ENCODE measurements at places on chromosomes 7 and 10. TPM values are rescaled to one million over a fixed set of nuclear protein-coding genes. Genes with fewer than 3 reads are reported as not detected.

Gene SAMD9L
- 17.4 TPM for total RNA-seq

Gene PDK4
- 167 TPM for total RNA-seq

Gene NPC1L1
- total RNA-seq: not detected

Gene WEE2
- total RNA-seq: not detected

Gene NSUN6
- 104 TPM for total RNA-seq

Gene GRM8
- total RNA-seq: 9.5 TPM

Gene FANK1
- total RNA-seq: 8.4 TPM

Gene NCF1
- 1.1 TPM for total RNA-seq

DNA sequence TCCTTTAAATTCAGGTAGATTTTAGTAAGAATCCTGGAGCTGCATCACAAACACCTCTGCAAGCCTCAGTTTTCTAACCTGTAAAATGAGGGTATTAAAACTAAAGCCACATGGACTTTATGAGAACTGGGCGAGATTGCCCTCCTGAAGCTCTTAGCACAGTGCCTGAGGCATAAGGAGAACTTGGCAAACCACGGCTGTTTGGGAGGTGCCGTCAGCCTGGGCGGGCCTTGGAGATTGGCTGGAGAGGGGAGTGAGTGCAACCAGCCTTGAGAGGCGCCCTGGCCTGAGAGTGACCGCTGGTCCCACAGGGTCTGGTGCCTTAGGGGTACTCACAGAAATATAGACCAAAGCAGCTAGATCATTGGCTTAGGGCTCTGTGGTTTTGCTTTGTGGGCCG lies 5.4 kb upstream of the TNS3 start:
- peak; percentile 70 for DNase-seq

GRCh38 chr10:30803892-30804322 lies 174.4 kb upstream of the LYZL2 start:
- DNase-seq: no peak

DNA sequence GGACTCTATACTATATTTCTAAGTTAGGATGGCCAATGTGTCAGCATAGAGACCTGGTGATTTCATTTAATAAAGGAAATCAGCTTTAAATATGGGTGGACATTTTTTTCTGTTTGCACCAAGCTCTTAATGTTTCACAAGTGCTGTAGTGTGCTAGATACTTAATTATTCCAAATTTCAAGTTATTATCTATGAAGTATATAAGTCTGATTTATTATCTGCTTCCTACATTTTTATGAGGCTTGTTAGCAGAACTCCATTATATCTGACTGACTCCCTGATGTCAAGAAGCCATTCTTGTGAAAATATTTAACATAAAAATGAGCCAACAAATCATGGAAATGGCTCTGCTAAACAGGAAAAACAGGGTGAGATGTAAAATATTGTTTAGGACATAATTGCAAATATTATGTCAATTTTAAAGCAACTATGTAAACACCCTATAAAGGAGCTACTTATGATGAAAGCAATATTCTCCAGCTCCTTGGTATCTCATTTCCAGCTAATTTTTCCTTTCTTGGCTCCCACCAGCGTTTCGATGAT lies 1415.2 kb downstream of the GATA3 start:
- no peak for DNase-seq

DNA sequence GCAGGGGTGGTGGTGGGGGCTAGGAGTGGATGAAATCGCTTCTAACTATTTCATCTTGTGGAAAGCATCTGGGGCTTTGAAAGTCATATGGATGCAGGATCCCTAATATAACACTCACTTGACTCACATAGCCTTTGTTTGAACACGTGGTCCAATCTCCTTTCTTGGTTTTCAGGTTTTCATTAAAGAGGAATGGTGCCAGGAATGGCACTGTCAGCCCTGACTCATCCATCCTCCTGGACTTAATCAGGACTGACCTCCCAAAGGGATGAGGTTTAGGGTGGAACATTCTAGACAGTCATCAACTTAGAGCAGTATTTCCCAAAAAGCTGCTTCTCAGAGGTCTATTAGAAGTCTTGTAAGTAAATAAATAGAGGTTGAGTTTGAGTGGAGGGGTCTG lies 162.0 kb upstream of the PLXNA4 start:
- no peak for DNase-seq

DNA sequence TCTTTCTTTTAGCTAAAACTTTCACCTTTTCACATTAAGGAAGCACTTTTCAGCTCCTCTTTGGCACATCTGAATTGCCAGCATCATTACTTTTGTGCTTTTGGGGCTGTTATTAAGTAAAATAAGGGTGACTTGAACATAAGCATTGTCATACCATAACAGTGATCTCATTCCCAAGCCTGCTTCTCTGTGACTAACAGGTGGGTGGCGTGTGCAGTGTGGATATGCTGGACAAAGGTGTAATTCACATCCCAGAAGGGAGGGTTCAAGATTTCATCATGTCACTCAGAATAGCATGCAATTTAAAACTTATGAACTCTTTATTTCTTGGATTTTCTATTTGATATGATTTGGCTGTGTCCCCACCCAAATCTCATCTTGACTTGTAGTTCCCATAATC lies 517.4 kb upstream of the MKI67 start:
- no peak for DNase-seq

DNA sequence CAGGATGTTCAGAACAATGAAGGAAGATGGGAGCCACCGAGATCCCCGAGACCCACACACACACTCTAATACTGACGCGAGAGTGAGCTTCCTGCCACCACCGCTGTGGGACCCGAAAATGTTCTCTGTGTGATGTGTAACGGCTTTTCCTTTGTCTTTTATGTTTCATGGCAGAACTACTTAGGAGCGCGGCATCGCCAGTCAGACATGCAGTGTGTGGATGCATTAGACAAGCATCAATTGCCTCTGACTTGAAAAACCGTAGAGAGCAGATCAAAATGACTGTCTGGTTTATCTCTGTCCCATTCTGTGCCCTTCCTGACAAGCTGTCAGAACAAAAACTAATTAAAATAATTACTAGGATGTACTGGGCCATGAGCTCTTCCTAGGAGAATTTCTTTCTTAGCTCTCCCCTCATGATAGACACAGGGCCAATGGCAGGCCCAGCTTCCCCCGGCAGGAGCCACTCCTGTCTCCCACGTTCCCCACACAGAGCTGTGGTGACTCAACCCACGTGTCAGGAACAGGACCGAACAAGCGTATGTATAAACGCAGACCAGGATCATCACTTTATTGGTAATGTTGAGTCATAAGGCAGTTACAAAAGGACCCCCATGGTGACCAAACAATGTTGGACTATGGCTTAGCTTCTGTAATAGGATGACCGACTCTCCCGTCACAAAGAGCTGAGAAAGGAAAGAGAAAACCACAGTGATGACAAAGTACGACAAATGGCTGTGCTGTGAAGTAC lies 705.0 kb downstream of the PARD3 start:
- DNase-seq: no peak

GRCh38 chr10:70566515-70567290 lies 35.8 kb downstream of the PRF1 start:
- no peak for DNase-seq

- DNase-seq: no peak
Measured at GRCh38 chr7:5598769-5599371, 175.2 kb upstream of the TNRC18 start.

- DNase-seq: no peak
Measured at GRCh38 chr10:116593139-116593740, 2.5 kb downstream of the PNLIPRP1 start.

- no peak for DNase-seq
Measured at GRCh38 chr10:33506838-33507661, 172.6 kb upstream of the NRP1 start.

DNA sequence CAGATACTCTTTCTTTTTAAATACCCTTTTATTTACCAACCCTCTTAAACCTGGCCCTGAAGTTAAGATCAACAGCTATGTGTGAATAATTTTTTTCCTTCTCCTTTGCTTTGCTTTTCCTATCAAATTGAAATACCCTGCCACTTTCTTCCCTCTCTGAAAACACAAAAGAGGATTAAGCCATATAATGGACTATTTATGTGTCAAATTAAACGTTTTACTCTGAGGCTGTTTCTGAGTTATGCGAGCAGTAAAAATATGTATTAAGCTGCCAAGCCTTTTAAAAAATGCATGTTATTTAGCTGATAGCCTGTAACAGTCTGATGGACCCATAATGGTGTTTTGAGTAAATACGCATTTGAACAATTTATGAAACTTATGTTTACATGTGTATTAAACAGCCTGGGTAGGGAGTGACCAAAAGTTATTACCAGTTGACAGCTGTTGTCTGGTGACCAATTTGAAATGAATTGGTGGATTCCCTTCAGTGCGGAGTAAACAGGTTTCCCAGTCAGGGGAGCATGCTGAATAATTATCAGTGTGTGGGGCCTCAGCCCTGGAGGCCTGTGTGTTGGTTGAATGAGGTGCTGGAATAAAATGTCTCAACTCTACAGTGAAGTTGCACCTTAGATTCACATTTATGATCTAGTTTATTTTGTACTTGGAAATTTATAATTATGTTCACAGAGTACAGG lies 89.6 kb downstream of the AUTS2 start:
- no peak for DNase-seq

GRCh38 chr10:130812381-130813148 lies 499.0 kb downstream of the TCERG1L start:
- DNase-seq: no peak

- DNase-seq: no peak
Measured at GRCh38 chr10:95567903-95568630, 6.9 kb upstream of the SORBS1 start.

- peak; percentile 73 for DNase-seq
Measured at GRCh38 chr10:19930936-19931893, 115.0 kb downstream of the PLXDC2 start.

- DNase-seq: no peak
Measured at GRCh38 chr7:2379821-2380450, 23.5 kb upstream of the CHST12 start.

DNA sequence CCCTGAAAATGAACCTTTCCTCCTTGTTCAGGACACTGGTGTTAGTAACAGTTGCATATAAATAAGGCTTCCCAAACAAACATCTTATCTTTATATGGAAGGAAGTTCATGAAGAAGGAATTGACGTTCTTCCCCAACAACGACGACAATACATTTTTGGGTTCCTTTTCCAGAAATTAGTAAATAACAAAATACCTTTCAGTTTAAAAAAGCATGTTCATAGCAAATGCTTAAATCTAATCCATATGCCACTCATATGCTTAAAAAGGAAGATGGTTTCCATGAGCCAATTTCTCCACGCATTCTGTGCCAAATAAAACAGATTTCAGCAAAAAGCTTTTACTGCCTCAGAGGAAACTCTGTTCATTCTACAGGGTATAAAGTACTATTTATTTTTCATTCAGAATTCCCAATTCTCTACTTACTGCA lies 182.6 kb downstream of the COBL start:
- no peak for DNase-seq

All from thyroid gland (tissue), 4 donors.